ENCODE measurements at places on chromosomes 7 and 10. TPM values are rescaled to one million over a fixed set of nuclear protein-coding genes. Genes with fewer than 3 reads are reported as not detected.

Gene NPFFR1
- total RNA-seq = not detected

Gene CHAT
- not detected for total RNA-seq

Gene TMEM184A
- not detected for total RNA-seq

Gene NFKB2
- 324 TPM for total RNA-seq

Gene PRLHR
- total RNA-seq = not detected

Gene ACTA2
- 35.0 TPM for total RNA-seq

Gene OPALIN
- total RNA-seq = not detected

Gene SPDYE2B
- total RNA-seq = not detected

Gene AGBL3
- 2.5 TPM for total RNA-seq

Gene MSMB
- total RNA-seq = not detected

Gene FFAR4
- total RNA-seq = not detected

Gene PLAC9
- not detected for total RNA-seq

Gene MPP7
- 6.6 TPM for total RNA-seq

Gene KNDC1
- total RNA-seq = not detected

Gene GPR15LG
- total RNA-seq = not detected

Gene LIPM
- total RNA-seq = not detected

Gene DPYSL4
- total RNA-seq = 3.3 TPM

Gene GIMAP7
- total RNA-seq = 47.3 TPM

Gene STARD3NL
- total RNA-seq = 43.8 TPM

Gene OLAH
- total RNA-seq = not detected

Gene CALML3
- total RNA-seq = not detected

Gene ATP5MK
- 438 TPM for total RNA-seq

Gene TBL2
- 31.3 TPM for total RNA-seq

Gene GRID1
- not detected for total RNA-seq

Gene ALOX5
- 0.77 TPM for total RNA-seq

Gene BLVRA
- total RNA-seq = 30.1 TPM

Gene HDAC9
- 3.2 TPM for total RNA-seq

Gene HOGA1
- not detected for total RNA-seq

Gene NKX1-2
- total RNA-seq = not detected

Gene RARRES2
- not detected for total RNA-seq

Gene GNAT3
- total RNA-seq = not detected

Gene IDI2
- not detected for total RNA-seq

Gene CEP55
- 41.2 TPM for total RNA-seq

Gene EPHB6
- total RNA-seq = 8.1 TPM

Gene FBXL13
- total RNA-seq = 0.62 TPM

Gene NEUROG3
- not detected for total RNA-seq

Gene CDH23
- total RNA-seq = 0.78 TPM

Gene HOXA5
- not detected for total RNA-seq

Gene SSC4D
- 0.55 TPM for total RNA-seq

Gene OR2A7
- total RNA-seq = 1.1 TPM

Gene FKBP6
- not detected for total RNA-seq

Gene TIMM23B
- 18.6 TPM for total RNA-seq

Gene CPN1
- not detected for total RNA-seq

Gene GHRHR
- not detected for total RNA-seq

Gene GIMAP5
- 70.4 TPM for total RNA-seq

Gene AKR1C2
- total RNA-seq = not detected

Gene FZD8
- 0.50 TPM for total RNA-seq

Gene CTAGE15
- not detected for total RNA-seq

Gene RADIL
- total RNA-seq = 0.04 TPM

Gene ASAH2
- total RNA-seq = 3.2 TPM

Gene ABCB1
- total RNA-seq = 22.2 TPM

Gene KCNH2
- 0.11 TPM for total RNA-seq

Gene LARP4B
- 128 TPM for total RNA-seq

Gene FAM200A
- total RNA-seq = 8.4 TPM

Gene RFC2
- total RNA-seq = 88.9 TPM

Gene WIPF3
- not detected for total RNA-seq

Gene FAM25C
- not detected for total RNA-seq
